ENCODE measurements at places on chromosomes 13 and 19.

DNA sequence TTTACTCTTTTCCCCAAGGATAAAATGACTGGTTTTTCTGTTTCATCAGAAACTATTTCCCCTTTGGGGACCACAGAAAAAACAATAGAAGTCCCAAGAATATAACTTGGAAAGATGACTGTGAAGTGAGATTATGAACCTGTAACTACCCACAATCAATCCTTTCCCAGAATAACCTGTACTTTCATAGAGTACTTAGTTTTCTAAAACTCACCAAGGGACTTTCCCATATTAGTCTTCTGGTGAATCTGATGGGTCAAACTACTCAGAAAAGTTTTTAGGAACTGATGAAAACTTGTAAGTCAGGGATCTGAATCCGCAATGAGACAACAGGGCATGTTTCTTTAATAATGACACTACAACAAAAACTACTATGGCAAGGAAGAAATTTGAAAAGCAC is 62.6 kb downstream of the STK24 start:
- DNase-seq: no peak

DNA sequence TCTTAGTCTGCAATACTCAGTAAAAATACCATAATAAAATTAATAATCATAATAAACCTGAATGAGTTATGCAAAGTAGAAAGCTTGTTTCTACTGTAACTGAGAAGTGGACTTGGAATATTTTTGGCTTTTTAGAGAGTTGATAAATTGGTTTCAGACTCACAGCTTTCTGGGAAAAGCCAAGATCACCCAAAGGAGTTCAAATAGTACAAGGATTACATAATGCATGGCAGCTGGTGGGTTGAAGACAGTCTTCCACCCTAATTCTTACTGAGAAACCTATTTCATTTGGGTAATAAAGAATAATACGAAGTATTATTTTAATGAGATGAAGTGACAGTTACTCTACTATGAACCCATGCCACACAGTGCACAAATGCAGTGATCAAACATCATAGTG is 139.4 kb upstream of the KLF12 start:
- DNase-seq: no peak

DNA sequence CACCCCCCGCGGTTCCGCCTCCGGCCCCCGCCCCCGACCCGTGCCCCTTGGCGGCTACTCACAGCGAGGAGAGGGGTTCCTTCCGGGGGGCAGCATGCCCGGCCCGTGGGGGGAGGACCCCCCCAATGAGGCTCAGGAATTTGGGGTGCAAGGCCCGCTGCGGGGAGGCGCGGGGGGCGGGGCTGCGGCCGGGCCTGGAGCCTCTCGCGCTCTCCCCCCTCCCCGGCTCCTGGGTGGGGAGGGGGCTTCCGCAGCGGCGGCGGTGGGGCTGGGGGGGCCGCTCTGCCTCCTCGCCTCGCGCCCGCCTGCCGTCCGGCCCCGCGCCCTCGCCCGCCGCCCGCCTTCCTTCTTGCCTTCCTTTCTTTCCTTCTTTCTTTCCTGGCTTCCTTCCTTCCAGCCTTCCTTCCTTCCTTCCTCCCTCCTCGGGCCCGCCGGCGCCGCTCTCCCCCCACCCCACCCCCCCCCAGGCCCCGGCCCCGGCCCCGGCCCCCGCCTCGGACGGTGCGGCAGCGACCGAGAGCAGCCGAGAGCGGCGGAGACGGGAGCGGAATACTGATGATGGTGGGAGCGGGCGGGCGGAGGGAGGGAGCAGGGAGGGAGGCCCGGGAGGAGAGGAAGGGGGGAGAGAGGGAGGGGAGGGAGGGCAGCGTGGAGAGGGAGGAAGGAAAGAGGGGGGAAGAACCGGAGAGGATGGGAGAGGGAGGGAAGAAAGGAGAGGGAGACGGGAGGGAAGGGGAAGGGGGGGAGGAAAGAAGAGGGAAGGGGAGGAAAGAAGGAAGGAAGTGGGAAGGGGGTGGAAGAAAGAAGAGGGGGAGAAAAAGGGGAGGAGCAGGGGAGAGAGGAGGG is at the start of gene LRRC4B:
Gene LRRC4B, minus strand, starts transcription at position 554 of the 846 bp plus-strand sequence. CDS start 19,597 bp downstream, outside the sequence.
- no peak for DNase-seq

DNA sequence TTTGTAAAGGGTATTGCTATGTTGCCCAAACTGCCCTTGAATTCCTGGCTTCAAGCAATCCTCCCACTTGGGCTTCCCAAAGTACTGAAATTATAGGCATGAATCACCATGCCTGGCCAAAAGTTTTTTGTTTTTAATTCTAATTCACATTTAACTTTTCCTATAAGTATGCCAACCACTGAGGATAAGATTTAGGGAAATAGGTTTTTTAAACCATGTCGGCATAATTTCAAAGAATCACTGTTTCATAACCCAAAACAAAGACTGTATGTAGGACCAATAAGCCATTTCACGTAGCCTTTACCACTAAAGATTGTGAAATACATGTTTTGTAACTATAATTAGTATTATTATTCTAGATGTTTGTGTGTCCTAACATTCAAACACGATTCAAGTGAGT is 8.2 kb downstream of the ZDHHC20 start:
- no peak for DNase-seq

- no peak for DNase-seq
Observed at GRCh38 chr19:45421947-45422498, 1.7 kb downstream of the ERCC1 start.

GRCh38 chr19:40604647-40605215 is 3.6 kb downstream of the LTBP4 start:
- no peak for DNase-seq

DNA sequence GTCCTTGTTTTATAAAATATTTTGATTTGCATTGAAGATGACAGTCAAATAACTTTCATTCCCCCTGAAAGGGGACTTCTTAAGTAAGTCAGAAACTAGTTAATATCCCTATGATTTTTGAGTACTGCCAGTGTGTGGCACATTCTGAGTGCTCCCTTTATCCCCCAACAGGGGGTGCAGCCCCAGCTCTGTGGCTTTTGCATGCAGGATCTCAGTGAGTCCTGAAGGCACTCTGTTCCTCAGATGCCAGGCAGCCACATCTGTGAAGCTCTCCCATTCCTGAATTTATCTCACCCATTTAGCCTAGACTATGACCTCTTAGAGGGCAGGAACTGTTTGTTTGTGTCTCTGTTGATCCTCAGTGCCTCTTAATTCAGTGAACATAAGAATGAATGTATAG is 123.1 kb downstream of the CDK8 start:
- DNase-seq: no peak

DNA sequence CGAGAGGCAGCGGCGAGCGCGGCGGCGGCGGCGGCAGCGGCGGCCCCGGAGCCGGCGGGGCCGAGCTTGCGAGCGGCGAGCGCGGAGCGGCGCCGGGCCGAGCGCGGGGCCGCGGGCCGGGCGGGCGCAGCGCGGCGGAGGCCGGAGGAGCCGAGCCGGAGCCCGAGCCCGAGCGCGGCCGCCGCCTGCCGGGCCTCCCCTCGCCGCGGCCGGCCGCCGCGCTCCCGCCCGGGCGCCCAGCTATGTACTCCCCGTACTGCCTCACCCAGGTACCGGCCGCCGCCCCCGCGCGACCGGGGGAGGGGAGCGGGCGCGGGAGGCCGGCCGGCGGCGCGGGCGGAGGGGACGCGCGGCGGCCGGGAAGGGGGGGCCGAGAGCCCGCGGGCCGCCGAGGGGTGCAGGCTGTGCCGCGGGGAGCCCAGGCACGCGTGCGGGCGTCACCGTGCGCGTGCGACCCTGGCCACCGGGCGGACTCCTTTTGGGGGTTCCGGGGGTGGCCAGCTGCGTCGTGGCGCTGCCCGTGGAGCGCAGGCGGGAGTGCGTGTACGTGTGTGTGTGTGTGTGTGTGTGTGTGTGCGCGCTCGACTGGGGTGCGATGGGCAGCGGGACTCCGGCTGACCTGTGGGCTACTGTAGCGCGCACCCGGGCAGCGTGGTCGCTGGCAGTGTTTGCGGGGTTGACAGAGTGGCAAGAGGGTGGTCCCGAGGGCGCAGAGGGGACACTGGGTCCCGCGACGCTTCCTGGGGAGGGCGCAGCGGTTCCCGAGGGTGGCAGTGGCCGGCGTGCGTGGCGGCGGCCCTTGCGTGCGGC is 526 bp downstream of the NFIX start:
- DNase-seq: no peak

GRCh38 chr13:67273001-67273400 is 42.9 kb upstream of the PCDH9 start:
- DNase-seq: no peak

DNA sequence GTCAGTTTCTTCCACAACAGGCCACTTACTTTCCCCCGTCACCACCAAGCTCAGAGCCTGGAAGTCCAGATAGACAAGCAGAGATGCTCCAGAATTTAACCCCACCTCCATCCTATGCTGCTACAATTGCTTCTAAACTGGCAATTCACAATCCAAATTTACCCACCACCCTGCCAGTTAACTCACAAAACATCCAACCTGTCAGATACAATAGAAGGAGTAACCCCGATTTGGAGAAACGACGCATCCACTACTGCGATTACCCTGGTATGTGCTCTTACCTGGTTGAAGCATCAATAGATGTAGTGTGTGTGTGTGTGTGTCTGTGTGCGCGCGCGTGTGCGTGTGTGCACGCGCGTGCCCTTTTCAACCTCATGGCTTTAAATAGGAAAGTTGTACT is 3.7 kb downstream of the KLF5 start:
- DNase-seq: no peak

- no peak for DNase-seq
Observed at GRCh38 chr13:97567510-97568243, 133.7 kb downstream of the RAP2A start.

- no peak for DNase-seq
Observed at GRCh38 chr13:48411147-48411794, 1.6 kb downstream of the LPAR6 start.

GRCh38 chr13:59721926-59722910 is 441.5 kb downstream of the DIAPH3 start:
- DNase-seq: no peak

DNA sequence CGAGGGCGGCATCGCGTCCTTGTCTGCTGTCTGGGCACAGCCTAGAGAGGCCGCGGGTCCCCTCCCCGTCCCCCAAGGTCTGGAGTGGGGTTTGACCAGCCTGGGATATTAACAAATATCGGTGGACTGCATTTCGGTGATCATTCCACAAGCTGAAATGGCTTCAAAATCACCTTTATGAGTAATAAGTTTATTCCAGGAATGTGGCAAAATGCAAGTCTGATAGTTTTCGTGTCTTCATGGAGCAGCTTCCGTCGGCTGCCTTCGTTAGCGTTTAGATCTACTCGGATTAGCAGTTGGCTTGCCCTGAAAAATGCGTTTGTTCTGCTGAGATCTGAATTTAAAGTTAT is 1.1 kb upstream of the GJA3 start:
- DNase-seq: no peak

DNA sequence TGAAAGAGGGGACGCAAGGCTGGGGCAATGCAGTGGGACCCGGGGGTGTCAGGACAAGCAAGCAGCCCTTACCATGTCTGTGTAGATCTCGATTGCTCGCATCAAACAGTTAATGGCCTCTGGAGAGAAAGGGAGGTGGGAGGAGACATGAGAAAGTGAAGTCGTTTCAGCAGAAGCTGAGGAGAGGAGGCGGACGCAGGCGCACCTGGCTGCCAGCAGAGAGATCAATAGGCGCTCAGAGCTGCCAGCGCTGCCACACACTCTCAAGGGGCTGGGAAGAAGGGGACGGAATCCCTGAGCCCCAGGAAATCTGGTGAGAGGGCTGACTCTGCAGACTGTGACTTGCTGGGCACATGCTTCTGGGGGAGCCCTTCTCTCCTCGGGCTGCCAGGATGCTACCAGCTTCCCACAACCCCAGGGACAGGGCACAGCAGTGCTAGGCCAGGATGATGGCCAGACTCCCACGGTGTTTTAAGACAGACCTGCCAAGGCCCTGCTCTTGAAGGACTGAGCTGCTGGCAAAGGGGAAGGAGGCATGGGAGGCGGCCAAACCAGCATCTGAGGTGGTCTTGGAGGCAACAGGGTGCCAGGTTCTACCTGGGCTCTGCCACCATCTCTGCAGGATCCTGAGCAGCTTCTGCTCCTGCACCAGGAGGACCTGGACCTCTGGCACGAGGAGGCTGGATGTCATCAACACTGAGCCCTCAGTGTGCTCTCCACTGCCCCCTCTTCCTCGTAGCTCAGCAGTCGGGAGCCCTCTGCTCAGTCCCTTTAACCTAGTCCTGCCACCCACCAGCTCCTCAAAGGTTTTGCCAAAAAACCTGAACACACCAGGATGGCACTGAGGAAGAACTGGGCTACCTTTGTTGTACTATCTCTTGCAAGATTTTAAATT is 11.7 kb upstream of the KPTN start:
- DNase-seq: no peak

GRCh38 chr13:27666951-27667350 is 45.3 kb downstream of the POLR1D start:
- no peak for DNase-seq
